GM04504 (cell line): ENCODE measurements at places on chromosomes 12 and 14.

GRCh38 chr12:130509454-130509853 is 171.8 kb downstream of the PIWIL1 start:
- no peak for DNase-seq

DNA sequence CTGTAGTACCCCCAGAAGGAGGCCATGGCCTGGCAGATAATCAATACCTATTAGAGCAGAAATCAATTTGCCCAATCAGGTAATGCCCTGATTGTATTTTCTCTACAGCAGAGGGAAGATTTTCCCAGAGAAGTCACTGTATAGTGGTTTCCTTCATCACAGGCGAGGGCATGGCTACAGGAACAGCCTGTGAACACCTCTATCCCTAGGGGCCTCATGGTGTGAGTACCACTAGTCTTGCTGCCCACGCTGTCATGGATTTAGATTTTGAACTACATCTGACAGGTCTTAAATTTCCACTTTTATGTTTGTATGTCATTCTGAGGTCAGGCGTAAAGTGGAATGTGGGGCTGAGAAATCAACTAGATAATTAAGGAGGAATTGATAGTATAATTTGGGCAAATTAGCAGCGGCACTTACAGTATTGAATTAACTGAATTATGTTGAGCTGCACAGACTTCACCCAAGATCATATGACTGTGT is 42.4 kb upstream of the STXBP6 start:
- DNase-seq: no peak

GRCh38 chr14:100549834-100550625 is 37.2 kb downstream of the BEGAIN start:
- DNase-seq: no peak

DNA sequence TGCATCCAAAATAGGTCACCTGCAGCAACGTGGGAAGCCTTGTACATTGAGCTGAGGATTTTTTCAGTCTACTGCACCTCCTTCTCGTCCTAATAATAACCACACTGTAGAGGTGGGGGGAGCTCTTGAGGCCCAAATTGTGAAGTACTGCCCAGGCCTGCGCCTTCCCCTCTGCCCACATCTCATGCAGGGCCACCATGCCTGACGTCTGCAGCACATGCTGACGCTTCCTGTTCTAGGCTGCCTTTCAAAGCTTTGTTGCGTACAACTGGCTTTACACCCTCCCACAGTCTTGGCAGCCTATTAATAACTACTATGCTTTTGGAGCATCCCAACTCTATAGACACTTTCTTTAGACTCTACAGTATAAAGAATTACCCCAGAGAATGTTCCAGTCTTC is 26.5 kb upstream of the TTC7B start:
- no peak for DNase-seq

DNA sequence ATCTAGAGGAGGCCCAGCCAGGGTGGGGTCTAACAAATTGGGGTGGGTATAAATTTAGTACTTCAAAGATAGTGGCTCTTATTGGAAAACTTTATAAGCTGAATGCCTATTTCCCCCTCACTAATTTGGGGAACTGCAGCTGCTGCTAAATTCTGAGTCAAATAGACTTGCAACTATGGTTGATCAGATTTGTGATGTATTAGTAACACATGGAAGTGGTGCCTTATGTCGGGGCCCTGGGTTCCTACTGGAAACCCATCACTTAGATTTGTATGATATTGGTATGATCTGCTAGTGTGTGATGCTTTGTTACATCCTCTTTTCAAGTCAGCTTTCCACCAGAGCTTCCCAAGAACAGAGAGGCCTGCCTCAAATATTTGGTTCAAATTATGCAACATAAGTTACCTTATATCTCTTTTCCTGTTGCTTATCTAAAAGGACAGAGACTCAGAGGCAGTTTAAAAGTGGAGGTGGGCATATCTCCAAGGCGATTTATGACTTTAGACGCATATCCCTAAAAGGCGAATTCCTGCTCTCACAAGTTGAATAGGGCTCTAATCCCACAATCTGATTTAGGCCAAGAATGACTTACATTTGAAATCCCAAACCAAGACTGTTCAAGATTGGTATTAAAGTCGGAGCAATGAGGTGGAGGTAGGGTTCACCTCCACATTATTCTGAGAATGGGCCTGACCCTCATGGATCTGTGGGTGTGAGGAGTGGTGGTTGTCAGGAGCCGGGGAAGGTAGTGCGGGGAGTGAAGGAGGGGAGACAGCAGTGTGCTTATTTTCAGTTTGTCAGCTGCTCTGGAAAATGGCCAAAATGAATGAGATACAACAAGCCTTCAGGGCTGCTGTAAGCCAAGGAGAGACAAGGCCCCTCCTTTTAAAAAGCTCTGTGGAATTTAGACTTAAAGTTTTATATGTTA is 425.8 kb downstream of the RAD51B start:
- DNase-seq: no peak

GRCh38 chr12:46559311-46559710 is 186.7 kb upstream of the SLC38A2 start:
- no peak for DNase-seq

- no peak for DNase-seq
These were observed 104.8 kb downstream of the DPF3 start for GRCh38 chr14:72788972-72789728.

GRCh38 chr12:100955139-100955538 is 160.6 kb downstream of the ANO4 start:
- DNase-seq: no peak

DNA sequence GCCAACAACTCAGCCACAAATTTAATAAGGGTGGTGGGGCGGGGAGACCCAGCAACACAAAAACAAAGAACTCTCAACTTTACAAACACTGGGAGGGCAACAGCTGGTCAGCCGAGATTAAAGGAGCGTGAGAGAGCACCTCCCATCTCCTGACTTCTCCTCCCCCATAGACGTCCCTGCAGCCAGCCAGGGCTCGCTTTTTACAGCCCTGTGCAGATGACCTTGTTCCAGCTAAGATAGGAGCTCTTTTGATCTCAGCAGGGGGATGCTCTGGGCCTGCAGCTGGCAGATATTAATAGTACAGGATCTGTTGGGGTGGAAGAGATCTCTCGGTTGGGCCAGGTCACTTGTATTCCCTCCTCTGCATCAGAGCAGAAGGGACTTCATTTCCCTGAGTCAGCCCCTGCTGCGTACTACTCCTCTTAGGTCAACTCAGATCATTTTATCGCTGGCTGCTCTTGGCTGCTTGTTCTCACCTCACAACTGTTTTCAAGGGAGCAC is 475.8 kb downstream of the RAD51B start:
- no peak for DNase-seq

GRCh38 chr12:118357257-118358007 is 15.3 kb downstream of the TAOK3 start:
- DNase-seq: no peak

- DNase-seq: no peak
These were observed 28.6 kb downstream of the CORO1C start for GRCh38 chr12:108702595-108703320.
